ENCODE measurements at places on chromosomes 4 and X.

DNA sequence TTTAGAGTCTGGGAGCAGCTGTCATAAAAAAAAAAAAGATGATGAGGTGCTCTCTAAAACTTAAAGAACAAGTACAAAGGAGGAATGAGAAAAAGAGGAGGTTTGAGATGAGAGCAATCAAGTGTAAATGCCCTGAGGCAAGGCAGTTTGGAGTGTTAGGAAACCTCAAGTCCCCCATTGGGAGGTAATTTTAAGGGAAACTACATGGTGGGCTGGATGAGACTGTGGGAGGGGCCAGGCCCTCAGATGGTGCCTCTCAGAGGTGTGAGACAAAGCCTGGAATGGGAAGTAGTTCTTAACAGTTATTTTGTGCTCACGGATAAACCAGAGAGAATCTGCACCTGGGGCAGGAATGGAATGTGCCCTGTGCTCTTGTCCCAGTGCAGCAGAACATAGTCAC is 1.9 kb upstream of the MAGEB3 start:
- DNase-seq = no peak

DNA sequence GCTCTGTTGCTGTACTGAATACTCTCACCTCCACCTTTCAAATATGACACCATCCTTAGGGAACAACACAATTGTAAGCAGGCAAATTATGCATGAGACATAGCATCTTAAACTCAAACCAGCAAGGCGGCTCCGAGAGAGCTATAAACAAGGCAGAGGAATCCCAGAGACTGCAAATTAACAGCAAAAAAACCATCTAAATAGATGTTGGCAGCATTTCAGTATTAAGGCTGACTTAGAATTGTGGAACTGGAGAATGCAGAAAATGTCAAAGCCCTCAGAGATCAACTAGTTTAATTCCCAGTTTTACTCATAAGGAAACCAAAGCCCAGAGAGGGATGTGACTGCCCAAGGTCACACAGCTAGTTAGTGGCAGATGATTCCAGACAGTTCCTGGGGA is 37.2 kb upstream of the SPANXC start:
- DNase-seq = no peak

- DNase-seq = no peak
Observed at GRCh38 chr4:163382178-163382869, 38.6 kb downstream of the NPY5R start.

- no peak for DNase-seq
Observed at GRCh38 chr4:74156521-74156920, 1.4 kb upstream of the MTHFD2L start.

DNA sequence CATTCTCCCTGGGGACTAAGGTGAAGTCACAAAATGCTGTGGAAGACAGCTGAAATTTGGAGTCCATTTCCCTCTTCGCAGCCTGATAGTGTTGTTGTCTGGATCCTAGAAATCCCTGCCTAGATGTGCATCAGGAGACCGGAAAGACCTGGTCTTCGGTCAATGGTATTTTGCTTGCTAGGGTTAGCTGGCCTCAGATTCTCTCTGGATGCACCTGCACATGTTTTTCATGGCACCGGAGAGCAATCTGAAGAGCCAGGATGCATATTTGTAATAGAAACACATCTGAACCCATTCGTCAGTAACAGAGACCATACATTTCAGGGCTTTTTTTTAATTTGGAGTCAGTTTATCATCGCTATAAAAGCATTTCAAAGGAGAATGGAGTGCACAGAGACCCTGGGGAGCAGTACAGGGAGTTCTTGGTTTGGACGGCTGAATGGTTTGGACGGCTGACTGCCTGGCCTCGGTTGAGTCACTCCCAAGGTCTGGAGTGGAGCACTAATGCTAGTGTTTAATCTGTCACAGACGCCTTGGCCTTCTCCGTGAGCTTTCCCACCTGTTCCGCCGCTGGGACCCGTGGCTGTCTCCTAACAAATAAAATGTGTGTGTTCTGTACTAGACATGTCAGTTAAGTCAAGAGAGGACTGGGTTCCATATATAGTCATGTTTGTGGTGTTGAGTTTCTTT is 7.5 kb upstream of the PDLIM3 start:
- no peak for DNase-seq

DNA sequence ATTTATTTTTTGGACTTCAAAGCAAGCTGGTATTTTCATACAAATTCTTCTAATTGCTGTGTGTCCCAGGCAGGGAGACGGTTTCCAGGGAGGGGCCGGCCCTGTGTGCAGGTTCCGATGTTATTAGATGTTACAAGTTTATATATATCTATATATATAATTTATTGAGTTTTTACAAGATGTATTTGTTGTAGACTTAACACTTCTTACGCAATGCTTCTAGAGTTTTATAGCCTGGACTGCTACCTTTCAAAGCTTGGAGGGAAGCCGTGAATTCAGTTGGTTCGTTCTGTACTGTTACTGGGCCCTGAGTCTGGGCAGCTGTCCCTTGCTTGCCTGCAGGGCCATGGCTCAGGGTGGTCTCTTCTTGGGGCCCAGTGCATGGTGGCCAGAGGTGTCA is 15.3 kb downstream of the FGFR3 start:
- no peak for DNase-seq

GRCh38 chrX:30649859-30650258 is 3.4 kb upstream of the GK start:
- peak; percentile 63 for DNase-seq

- no peak for DNase-seq
Observed at GRCh38 chr4:185171373-185172071, 28.5 kb downstream of the SLC25A4 start.

GRCh38 chrX:119194621-119195020 is 41.5 kb upstream of the PGRMC1 start:
- DNase-seq = no peak
